Transverse colon (tissue), 4 donors: ENCODE measurements at places on chromosomes 5 and 9. TPM values are rescaled to one million over a fixed set of nuclear protein-coding genes. Genes with fewer than 3 reads are reported as not detected.

NTRK2 gene
- 10.1 TPM for total RNA-seq

WNT8A gene
- not detected for total RNA-seq

FBXW11 gene
- 22.8 TPM for total RNA-seq

GRCh38 chr9:107742531-107743309 is 253.2 kb upstream of the KLF4 start:
- H3K36me3 ChIP-seq, result no peaks in the 10 kb centered on the region
- no peak for DNase-seq
- H3K4me1 ChIP-seq, result peaks cover 7% of the 10 kb centered on the region
- H3K4me3 ChIP-seq, result no peak overlapping the region
- no peak overlapping the region for H3K27ac ChIP-seq
- no peaks in the 10 kb centered on the region for H3K27me3 ChIP-seq

DNA sequence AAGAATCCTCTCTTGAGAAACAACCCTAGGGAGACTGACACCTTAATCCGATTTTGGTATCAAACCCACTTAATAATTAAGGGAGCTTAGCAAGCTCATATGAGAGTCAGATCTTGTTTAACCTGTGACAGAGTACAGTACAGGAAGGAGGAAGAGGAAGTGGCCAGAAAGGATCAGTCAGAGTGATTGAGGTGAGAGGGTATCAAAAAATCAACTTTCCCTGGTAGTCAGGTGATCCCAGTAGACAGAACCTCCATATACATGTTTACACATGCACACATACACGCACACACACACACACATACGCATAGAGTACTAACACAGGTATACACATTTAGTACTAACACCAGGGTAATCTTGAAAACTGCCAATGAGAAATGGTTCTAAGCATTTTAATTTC is 56.8 kb downstream of the GLIS3 start:
- H3K27ac ChIP-seq, result peak overlapping the region; percentile 26
- no peak for DNase-seq
- H3K4me1 ChIP-seq, result peaks cover 5% of the 10 kb centered on the region
- no peaks in the 10 kb centered on the region for H3K36me3 ChIP-seq
- no peak overlapping the region for H3K4me3 ChIP-seq
- H3K27me3 ChIP-seq, result no peaks in the 10 kb centered on the region

GRCh38 chr5:167460449-167461020 is 830.9 kb upstream of the WWC1 start:
- no peak overlapping the region for H3K27ac ChIP-seq
- H3K27me3 ChIP-seq, result no peaks in the 10 kb centered on the region
- DNase-seq, result no peak
- H3K36me3 ChIP-seq, result no peaks in the 10 kb centered on the region

DNA sequence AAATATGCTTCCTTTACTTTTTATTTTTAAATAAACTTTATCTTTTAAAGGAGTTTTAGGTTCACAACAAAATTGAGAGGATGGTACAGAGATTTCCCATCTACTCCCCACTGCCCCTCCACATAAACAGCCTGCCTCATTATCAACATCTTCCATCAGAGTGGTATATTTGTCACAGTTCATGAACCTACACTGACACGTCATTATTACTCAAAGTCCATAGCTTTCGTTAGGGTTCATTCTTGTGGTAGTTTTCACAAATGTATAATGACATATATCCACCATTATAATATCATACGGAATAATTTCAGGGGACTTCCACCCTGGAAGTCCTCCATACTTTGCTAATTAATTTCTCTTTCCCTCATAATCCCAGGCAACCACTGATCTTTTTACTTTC is 204.9 kb downstream of the SMARCA2 start:
- DNase-seq, result no peak
- no peaks in the 10 kb centered on the region for H3K4me1 ChIP-seq
- no peak overlapping the region for H3K4me3 ChIP-seq
- no peaks in the 10 kb centered on the region for H3K36me3 ChIP-seq

- H3K4me1 ChIP-seq, result peaks cover 15% of the 10 kb centered on the region
- DNase-seq, result no peak
- peaks cover 2% of the 10 kb centered on the region for H3K27me3 ChIP-seq
Observed at GRCh38 chr9:133738640-133739225, 581 bp upstream of the SARDH start.

DNA sequence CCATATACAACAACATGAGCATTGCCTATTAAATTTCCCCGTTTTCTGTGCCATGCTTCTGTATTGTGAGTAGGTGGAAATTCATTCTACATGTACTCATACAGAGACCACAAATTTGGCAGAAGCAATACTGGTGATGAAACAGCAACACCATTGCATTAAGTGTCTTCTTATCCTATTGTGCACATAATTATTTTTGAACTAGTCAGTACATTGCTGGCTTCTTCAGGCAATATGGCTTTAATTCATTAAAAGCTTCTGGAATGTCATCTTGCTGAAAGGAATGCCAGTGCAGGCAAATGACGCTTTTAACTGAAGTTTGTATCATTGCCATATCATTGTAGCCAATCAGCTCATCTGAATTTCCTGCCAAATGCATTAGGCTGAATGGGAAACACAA is 82.6 kb downstream of the KIAA1958 start:
- H3K4me3 ChIP-seq, result no peak overlapping the region
- DNase-seq, result no peak
- H3K27ac ChIP-seq, result no peak overlapping the region
- H3K36me3 ChIP-seq, result no peaks in the 10 kb centered on the region
- H3K27me3 ChIP-seq, result no peaks in the 10 kb centered on the region
- no peaks in the 10 kb centered on the region for H3K4me1 ChIP-seq

DNA sequence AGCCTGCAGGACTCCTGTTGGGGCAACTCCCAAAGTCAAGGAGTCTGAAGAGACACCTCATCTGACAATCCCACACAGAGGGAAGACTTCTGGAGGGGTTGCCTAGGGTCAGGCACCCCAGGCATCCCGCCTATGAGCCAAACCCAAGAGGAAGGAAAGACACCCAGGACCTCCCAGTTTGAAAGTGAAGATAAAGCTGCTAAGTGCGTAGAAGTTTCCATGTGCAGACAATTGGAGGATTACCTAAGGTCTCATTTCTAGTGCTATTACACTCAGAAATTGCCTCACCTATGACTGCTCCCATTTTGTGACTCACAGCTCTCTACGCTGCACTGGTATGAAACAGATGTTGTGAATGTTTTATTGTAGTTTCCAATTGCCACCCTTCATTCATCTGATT is 322.9 kb downstream of the SLIT3 start:
- no peak for DNase-seq
- no peak overlapping the region for H3K4me3 ChIP-seq
- no peaks in the 10 kb centered on the region for H3K4me1 ChIP-seq
- no peak overlapping the region for H3K27ac ChIP-seq
- H3K27me3 ChIP-seq, result no peaks in the 10 kb centered on the region
- no peaks in the 10 kb centered on the region for H3K36me3 ChIP-seq

GRCh38 chr5:123180178-123180577 is 91.1 kb downstream of the PRDM6 start:
- no peak overlapping the region for H3K4me3 ChIP-seq
- H3K27me3 ChIP-seq, result no peaks in the 10 kb centered on the region
- no peaks in the 10 kb centered on the region for H3K4me1 ChIP-seq
- no peak overlapping the region for H3K27ac ChIP-seq
- DNase-seq, result no peak
- no peaks in the 10 kb centered on the region for H3K36me3 ChIP-seq

- no peaks in the 10 kb centered on the region for H3K27me3 ChIP-seq
- H3K27ac ChIP-seq, result no peak overlapping the region
Observed at GRCh38 chr5:67297376-67297775, 100.8 kb upstream of the CD180 start.
